ENCODE measurements at places on chromosomes 3 and 15.

DNA sequence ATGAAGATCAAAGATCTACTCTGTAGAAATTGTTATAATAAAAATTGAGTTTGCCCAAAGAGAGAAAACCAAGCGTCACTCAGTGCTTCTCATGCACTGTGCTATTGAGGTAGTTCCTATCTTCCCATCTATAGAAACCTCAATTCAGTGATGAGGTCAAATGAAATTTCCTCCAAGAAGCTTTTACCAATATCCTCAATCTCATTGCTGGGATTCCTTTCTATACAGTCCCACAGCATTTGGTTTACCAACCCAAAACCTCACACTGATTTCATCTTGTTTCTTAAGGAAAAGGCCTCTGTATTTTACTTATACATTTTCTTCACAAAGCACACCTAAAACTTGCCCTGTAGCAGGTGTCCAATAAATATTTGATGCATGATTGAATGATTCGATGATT is 147.2 kb downstream of the ALCAM start:
- no peak for DNase-seq

GRCh38 chr15:59216911-59217310 is 10.3 kb downstream of the LDHAL6B start:
- DNase-seq = no peak

DNA sequence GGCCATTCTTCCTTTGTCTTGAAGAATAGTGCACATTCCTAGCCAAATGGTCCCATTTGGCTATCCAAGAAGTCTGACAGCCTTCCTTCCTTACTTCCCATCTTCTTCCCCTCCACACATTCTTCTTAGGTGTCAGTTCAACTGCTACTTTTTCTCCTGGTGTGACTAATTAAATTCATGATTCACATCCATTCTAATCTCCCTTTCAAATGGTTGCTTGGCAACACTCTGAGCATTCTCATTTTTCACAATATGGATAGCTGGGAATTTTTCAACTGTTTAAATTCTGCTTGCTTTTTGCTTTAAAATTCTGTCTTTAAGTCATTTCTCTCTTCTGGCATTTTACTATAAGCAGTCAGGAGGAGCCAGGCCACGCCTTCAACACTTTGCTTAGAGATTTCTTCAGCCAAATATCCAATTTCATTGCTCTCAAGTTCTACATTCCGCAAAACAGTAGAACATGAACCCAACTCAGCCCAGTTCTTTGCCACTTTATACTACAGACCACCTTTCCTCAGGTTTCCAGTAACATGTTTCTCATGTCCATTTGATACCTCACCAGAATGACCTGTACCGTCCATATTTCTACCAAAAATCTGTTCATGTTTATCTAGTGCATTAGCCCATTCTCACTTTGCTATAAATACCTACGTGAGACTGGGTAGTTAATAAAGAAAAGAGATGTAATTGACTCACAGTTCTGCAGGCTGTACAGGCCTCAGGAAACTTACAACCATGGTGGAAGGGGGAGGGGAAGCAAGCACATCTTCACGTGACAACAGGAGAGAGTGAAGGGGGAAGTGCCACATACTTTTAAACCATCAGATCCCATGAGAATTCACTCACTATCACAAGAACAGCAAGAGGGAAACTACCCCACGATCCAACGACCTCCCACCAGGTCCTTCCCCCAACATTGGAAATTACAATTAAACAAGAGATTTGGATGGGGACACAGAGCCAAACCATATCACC is 31.9 kb upstream of the MCF2L2 start:
- no peak for DNase-seq

DNA sequence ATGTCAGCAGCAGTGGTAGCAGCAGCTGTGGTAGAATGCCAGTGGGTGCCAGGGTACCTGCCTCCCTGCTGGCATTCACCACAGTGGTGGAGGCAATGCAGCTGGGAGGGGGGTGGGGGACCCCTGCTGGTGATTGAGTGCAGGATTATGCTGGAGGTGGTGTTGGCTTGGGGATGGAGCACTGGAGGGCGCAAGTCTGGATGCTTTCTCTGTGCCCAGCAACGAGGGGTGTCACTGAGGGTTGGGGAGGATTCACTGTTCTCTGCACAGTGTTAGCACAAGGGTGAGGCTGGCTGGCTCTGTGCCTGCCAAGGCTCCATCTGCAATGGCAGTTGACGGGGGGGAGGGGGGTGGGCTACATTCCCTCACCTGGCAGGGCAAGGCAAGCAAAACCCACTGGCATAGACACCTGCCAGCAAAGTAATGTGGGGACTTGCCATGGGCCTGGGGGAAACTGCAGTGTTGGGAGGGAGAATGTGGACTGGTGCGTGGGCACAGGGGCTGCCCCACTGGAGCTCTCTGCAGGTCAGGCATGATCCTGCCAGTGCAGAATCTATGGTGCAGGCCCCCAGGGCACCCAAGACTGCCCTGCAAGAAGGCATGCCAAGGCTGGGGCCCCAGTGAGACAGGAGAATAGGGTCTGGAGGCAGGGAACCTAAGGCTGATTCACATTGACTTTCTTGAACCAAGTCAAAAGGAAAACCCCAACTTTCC is 64.3 kb downstream of the MINDY4B start:
- DNase-seq = no peak

DNA sequence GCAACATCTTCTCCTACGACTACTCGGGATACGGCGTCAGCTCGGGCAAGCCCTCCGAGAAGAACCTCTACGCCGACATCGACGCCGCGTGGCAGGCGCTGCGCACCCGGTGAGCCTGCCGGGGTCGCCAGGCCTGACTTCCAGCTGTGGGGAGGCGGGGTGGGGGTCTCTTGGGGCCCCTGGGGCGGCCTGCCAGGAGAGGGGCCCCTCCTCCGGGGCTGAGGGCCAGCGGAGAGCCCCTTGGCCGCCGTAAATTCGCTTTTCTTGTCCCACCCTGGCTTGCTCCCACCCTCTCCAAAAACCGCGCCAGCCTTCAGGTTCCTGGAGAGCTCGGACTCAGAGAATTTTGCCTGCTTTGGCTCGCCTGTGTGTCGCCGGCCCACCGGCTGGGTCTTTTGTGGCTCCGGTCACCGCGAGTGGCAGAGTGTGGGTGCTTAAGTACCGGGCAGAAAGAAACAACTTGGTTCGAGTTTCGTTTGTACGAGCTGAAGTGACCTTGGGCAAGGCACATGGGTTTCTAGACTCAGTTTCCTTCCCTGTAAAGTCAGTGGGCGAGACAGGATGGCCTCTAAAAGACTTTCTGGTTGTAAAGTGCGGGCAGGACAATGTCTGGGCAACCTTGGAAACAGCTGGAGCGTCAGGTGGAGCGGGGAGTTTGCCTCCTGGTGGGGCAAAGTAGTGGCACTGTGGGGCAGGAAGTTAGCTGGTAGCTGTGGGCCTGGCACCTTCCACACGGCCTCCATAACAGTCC is 976 bp downstream of the ABHD17C start:
- DNase-seq = no peak

GRCh38 chr15:51737522-51738305 is at the start of gene LYSMD2:
Gene LYSMD2 (minus strand): TSS chr15:51737655. CDS start chr15:51737622, 33 bp downstream.
- no peak for DNase-seq

- no peak for DNase-seq
Measured at GRCh38 chr3:65396078-65396477, 642.6 kb downstream of the MAGI1 start.

DNA sequence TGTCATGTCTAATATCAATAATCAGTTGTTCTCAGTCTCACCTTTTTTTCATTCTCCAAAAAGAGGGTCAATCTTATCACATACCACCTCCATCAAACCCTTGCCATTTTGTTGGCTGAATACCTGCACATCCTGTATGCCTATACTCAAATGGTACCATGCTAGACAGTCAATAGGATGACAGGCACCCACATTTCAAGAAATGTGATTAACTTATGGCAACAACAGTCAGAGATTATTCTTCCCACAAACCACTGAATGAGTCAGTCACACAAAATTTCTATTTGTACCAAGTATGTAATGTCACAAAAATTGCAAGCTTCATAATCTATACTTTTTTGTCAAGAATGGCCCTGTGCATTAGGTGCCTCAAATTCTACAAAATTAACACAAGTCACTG is 5.1 kb upstream of the SLC27A2 start:
- DNase-seq = no peak

DNA sequence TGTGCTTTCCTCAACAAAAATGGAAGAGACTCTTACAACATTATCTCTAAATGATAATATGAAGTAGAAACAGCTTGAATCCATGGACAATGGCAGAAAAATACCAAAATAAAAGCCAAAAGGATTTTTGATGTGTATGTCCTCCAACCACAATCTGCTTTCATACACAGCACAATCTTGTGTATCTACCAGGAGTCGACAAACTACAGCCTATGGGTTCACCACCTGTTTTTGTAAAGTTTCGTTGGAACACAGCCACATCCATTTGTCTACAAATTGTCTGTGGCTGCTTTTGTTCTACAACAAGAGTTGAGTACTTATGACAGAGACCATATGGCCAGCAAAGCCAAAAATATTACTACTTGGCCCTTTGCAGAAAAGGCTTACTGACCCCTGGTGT is 88.7 kb upstream of the UBE2E2 start:
- no peak for DNase-seq

- no peak for DNase-seq
Measured at GRCh38 chr3:171407759-171408158, 52.4 kb downstream of the TNIK start.

GRCh38 chr15:35168464-35168863 is 83.4 kb upstream of the NANOGP8 start:
- peak; percentile 18 for DNase-seq

DNA sequence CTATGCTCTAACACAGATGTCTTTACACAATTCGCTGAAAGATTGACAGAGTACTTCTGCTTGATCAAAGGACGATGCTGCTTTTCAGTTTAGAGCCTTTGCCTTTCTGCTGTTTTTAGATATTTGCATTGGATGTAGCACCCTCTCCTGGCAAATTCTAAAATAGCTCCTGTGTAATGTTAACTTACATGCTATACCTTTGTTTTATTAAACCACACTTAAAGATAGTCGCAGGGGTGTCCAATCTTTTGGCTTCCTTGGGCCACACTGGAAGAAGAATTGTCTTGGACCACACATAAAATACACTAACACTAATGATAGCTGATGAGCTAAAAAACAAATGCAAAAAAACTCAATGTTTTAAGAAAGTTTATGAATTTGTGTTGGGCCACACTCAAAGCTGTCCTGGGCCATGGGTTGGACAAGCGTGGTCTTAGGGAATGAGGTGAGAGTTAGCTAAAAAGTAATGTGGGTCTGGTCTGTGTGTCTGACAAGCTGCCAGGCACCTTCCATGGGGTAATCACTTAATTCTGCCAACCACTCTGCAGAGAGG is 62.9 kb downstream of the ATG7 start:
- peak; percentile 65 for DNase-seq

DNA sequence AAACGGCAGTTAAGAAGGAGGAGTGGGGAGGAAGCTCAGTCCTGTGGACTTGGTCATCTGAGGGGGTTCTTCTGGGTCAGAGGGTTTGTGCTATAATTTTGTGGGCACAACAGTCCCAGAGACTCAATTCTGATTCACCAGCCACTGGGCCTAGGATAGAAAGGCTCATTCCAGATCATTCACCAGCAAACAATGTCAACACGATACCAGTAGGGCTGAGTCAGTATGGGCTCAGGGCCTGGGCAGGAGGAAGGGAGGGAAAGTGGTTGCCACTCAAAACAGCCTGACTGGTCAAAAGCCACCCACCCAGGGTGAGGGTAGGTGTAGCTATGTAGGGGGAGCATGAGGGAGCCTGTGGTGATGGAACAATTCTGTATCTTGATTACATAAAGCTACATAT is 86.9 kb upstream of the MEX3B start:
- DNase-seq = no peak

- DNase-seq = no peak
Measured at GRCh38 chr15:86855307-86856291, 775.9 kb downstream of the AGBL1 start.

- no peak for DNase-seq
Measured at GRCh38 chr3:48267782-48268181, 26.9 kb downstream of the ZNF589 start.

- DNase-seq = no peak
Measured at GRCh38 chr3:158792709-158793108, 9.1 kb upstream of the MFSD1 start.

DNA sequence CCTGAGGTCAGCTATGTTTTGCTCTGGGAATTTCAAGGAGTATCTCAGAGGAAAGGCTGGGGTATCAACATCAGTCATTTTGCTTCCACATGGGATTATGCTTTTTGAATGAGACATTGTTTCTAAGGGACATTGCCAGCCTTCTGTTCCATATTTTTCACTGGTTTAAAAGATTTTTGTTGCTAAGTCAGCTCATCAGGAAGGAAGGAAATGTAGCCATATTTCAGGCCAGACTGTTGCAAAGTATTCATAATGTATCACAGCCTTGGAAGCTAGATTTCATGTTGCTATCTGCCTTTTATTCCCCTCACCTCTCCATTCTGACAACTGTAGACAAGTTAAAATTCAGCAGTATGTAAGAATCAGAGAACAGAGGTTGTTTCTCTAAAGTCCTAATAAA is 61.0 kb upstream of the CHRM5 start:
- DNase-seq = no peak

- no peak for DNase-seq
Measured at GRCh38 chr3:50302095-50303012, 1.0 kb downstream of the HYAL1 start.

GRCh38 chr3:77190374-77190773 is 150.5 kb downstream of the ROBO2 start:
- no peak for DNase-seq

DNA sequence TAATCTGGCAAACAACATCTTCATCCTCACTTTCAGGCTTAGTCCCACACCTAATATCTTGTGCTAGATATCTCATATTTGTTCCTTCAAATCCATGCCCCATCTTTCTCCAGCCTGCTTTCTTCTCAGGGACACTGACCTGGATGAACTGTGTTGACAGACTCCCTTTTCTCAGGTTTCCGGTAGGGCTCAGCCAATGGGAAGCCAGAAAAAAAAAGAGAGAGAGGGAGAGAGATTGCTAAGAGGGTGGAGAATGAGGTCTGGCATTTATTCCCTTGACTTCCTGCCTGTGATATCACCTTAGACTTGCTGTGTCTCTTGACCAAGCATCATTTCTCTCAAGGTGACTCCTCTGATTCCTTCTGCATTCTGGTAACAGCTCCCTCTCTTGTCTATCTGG is 145.6 kb upstream of the ABI3BP start:
- no peak for DNase-seq

GRCh38 chr15:99090011-99090699 is 14.7 kb upstream of the SYNM start:
- no peak for DNase-seq

DNA sequence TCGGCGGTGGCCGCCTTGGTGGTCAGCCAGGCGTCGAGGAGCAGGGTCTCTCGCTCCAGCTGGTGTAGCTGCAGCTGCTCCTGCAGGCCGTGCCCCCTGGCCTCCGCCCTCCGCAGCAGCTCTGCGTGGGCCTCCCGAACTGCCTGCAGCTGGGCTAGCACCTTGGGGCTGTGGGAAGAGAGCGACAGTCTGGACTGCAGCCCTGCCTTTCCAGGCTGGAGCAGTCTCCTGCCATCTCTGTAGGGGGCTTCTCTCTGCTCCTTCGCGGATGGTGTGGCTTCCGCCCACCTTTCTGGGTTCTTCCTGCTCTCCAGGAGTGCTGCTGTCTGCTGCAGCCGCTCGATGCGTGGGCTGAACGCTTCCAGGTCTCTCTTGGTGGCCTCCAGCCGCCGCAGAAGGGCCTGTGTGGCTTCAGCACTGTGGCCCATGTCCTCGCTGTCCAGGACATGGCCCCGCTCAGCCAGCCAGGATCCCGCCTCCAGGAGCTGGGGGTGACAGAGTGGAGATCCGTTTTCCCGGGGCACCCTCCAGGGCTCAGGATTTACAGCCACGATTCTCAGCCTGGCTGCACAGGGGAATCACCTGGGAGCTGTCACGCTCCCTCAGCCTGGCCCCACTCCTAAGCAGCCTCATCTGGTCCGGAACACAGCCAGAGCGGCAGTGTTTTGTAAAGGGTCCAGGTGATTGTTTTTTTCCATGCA is 16.8 kb downstream of the PLA2G4B start:
- DNase-seq = no peak
